ENCODE measurements at places on chromosomes 5 and 9. TPM values are rescaled to one million over a fixed set of nuclear protein-coding genes. Genes with fewer than 3 reads are reported as not detected.
A peak's percentile ranks its signal among the peaks of the same experiment; 100 is the strongest.

GRCh38 chr9:108547411-108548135, 308.2 kb downstream of the ACTL7B start:
- DNase-seq, result no peak

DNA sequence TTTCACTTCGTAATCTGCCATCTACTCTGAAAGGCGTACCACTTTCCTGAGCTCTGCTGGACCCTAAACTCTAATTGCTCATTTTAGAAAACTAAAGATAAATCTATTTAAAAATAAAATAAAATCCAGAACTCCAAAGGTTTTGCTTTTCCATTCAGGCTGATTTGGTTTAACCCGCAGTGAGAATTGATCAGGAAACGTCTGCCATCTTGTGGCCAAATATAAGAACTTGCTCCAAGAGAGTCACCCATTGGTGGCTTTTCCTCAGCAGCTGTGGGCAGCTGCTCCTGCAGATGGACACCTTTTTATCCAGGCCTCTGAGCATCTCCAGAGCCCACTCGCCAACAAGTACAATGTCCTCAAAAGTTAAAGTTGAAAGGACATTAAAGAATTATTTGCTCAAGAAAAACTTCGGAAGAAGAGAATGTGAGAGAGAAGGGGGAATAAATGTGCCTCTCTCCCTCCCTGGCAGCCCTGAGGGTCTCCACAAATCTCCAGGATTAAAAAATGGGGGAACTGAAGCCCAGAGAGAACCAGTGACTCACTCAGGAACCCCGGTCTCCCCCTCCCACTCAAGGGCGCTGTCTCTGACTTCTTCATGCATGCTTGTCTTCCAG, 4.1 kb downstream of the SAXO1 start:
- no peak for DNase-seq

DNA sequence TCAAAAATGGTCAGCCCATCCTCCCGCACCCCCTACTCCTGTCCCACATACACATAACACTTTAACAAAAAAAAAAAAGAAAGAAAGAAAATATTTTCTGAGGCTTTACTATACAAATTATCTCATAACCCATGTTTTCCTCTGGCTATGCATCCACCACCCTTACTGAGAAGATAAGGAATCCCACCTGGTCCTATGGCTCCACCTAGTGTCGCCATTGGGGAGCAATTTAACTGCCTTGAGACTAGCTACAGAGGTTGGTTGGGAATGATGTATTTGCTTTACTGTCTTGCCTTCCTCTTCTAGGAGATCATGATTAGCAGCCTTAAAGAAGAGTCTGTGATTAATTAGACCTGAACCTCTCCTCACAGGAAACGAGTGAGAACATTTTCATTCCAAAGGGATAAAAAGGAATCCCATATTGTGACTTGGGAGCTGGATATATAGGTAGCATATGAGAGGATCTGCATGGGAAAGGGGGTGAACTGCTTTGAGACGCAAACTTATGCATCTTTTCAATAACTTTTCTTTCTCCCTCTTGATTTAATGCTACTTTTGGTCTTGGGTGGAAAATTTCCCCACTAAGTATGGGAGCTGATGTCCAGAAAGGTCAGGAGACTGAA, 77.7 kb upstream of the SELENOP start:
- peak; percentile 73 for DNase-seq

GRCh38 chr5:110008131-110008530, 318.4 kb downstream of the MAN2A1 start:
- no peak for DNase-seq

- DNase-seq, result no peak
These were observed 21.1 kb downstream of the AQP7 start for GRCh38 chr9:33381231-33381791.

Gene PRSS3
- total RNA-seq, result not detected

GRCh38 chr5:116577064-116577788, 2.6 kb upstream of the SEMA6A start:
- DNase-seq, result no peak

- no peak for DNase-seq
These were observed 50.7 kb upstream of the NKD2 start for GRCh38 chr5:957748-958485.

DNA sequence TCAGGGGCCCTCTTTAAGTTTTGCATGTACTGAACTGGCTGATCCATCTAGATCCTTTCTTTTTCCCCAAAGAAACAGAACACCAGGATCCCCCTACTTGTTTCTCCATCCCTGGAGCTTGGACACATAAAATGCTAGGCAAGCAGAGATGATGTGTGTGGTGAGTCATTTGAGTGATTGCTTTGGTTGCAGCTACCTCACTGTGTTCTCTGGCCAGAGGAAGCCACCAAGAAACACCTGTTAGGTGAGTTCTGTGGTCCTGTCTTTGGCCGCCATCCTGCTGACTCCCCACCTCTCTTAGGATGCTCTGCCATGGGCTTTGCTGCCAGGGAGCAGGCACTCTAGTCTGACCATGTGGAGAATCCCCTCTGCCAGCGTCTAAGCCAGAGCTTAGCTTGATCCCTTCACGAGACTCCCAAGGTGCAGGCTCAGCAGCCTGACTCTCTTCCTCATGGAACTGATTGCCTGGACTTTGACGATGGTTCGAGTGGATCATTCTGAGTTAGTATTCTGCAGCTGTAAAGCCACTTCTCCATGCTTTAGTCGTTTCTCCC, 27.3 kb upstream of the DENND1A start:
- DNase-seq, result no peak

GRCh38 chr5:178201927-178202235, 2.5 kb upstream of the HNRNPAB start:
- no peak for DNase-seq

- DNase-seq, result peak; percentile 97
These were observed at the start of gene RNF14 for GRCh38 chr5:141968914-141969608. Gene RNF14 (plus strand): TSS chr5:141969105. CDS start chr5:141973589, 4,484 bp downstream.

DNA sequence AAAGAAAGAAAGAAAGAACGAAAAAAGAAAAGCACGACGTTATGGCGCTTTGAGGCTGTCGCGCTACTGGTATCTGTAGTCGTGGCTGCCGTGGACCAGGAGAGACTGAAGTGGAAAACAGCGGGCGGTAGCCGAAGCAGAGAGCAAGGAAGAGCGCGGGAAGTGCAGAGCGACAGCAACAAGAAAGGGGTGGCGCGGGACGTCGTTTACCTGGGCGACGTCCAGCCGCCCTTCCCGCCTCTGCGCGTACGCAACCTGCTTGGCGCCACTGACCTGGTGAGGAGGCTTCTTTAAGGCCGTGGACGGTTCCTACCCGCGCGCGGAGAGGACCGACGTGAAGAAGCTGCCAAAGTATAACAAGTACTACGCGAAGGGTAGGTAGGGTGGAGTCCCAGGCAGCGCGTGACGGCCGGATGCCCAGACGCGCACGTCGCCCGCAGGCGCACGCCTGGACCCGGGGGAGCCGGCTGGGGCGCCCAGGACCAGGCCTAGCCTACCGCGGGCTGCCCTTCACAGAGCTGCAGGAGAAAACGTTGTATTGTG, 15.4 kb downstream of the CCL28 start:
- DNase-seq, result peak; percentile 45

DNA sequence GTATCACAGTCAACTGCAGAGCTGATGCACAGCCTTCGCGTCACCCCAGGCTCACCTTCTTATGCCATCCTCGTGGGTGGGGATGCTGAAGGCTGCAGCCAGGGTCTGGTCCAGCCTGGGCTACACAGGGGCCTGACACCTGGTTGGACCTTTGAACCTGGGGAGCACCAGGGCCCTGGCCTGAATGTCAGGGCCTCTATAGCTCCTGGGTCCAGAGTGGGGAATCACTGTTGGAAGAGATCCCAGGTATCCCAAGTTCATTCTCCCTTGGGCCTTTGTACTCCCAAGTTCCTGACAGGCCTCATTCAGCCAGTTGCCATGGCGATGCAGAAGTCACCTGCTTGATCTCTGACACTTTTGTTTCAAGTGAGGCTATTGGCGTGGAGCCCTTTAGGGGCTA, 43.8 kb downstream of the ZNF618 start:
- DNase-seq, result no peak

GRCh38 chr5:107997338-107997980, 326.7 kb upstream of the EFNA5 start:
- DNase-seq, result no peak

Gene JAKMIP2
- 0.29 TPM for total RNA-seq

GRCh38 chr9:116090030-116090770, 63.4 kb upstream of the PAPPA start:
- DNase-seq, result no peak

Gene SELENOP
- total RNA-seq, result 193 TPM

DNA sequence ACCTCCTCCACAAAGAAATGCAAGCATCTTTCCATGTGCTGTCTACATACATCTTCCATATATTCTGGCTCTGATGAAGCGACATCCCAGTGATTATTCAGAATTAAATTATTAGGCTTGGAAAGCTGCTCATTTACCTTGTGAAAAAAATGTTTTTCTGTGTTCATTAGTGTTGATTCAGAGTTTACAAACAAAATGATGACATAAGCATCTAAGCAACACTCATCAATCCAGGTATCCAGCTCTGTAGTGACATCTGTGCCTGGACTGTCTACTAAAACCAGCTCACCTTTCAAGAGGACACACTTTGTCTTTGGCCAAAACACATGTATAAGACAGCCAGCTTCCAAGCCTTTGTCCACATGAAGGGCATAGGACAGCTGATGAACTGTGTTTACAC, 51.1 kb upstream of the SPATA31C2 start:
- DNase-seq, result no peak

DNA sequence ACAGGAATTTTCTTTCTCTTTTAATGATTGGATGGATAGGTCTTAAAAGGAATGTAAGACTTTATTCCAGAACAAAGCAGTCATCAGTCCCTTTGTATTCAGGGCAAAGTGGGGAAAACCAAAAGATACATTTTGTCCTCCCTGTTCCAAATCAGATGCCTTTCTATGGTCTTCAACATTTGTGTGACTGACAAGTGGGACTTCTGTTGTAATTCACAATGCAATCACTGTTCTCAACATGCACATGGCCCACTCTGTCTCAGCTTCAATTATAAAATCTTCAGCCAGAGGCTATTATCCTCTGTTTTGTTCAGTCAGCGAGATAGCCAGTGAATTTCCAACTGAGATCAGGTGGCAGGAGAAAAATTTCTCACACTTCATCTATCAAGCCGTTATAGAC, 95.5 kb upstream of the ERBIN start:
- no peak for DNase-seq

DNA sequence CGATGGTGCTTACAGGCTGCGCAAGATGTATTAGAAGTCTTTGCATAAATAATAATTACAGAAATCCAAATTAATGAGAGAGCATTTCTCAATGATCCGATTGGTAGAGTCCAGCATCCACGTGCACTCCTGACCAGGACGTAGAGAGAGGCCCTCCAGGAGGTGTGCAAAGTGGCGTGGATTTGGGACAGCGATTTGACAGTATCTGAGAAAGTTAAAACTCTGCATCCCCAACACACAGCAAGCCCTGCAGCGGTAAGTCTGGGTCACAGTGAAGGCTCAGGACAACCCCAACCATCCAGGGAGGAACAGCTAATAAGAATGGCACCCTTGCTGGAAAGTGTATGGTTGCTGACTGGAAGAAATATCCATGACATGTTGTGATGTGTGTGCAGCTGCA, 180.2 kb downstream of the AUH start:
- DNase-seq, result no peak

DNA sequence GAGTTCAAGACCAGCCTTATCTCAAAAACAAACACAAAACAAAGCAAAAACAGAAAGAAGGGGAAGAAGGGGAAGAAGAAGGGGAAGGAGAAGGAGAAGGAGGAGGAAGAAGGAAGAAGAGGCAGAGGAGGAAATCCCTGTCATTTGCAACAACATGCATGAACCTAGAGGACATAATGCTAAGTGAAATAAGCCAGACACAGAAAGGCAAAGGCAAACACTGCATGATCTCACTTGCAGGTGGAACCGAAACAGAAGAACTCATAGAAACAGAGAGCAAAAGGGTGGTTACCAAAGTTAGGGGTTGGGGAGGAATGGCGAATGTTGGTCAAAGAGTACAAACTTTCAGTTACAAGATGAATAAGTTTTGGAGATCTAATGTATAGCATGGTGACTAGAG, 135.4 kb downstream of the UGCG start:
- no peak for DNase-seq

DNA sequence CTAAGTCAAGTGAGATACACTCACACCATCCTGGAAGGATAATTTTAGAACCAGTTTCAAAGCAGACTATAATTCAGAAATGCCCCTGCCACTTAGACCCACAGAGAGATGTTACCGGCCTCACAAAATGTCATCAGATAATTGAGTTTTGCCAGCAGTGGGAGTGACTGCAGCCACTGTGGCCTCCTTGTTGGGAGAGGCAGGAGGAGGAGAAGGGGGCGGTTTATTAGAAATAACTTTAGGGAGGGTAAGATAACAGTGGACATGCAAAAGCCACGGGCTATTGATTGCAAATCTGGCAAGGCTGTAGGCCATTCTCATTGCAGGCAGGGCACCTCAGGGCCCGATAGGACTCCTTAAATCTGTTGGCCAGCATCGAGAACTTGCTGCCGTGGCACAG, 13.4 kb downstream of the GRXCR2 start:
- DNase-seq, result no peak

Gene LHX6
- 6.1 TPM for total RNA-seq

DNA sequence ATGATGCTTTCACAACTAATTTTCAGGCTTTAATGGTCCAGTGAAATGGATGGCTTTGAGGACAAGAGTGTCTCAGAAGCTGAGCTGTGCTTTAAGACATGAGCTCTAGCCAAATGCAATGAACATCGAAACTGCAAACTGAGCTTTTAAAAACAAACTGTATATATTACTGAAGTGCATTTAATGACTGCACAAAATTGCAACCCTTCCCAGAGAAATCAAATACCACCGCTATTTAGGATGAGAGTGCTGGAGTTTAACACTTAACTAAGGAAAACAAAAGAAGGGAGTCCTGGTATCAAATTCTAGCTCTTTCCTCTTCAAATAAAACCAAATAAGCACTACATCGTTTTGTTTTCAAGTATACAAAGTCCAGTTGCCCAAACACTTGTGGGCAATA, 163.9 kb downstream of the SLF1 start:
- no peak for DNase-seq

DNA sequence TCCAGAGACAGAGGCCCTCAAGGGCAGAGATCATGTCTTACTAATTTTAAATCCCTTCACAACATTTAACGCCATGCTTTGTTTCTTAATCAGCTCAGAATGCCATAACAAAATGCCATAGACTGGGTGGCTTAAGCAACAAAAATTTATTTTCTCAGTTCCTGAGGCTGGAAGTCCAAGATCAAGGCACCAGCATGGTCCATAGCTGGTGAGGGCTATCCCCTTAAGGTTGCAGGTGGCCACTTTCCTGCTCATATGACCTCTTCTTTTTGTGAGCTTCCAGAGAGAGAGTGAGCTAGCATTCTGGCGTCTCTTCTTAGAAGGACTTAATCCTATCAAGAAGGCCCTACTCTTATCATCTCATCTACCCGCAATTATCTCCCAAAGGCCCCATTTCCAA, 470.3 kb downstream of the ZNF608 start:
- DNase-seq, result no peak

Measured in left cardiac atrium (tissue), 4 donors.